ENCODE measurements at places on chromosomes 1 and 21. TPM values are rescaled to one million over a fixed set of nuclear protein-coding genes. Genes with fewer than 3 reads are reported as not detected.

The CRABP2 gene
- total RNA-seq = 2.1 TPM

The GUCA2B gene
- not detected for total RNA-seq

The COL11A1 gene
- not detected for total RNA-seq

The SV2A gene
- 1.9 TPM for total RNA-seq

The CGN gene
- 5.5 TPM for total RNA-seq

The ZC3H11A gene
- total RNA-seq = 113 TPM

The GPR161 gene
- not detected for total RNA-seq

The KIF26B gene
- total RNA-seq = not detected

The FGR gene
- 0.98 TPM for total RNA-seq

The PLA2G2D gene
- total RNA-seq = not detected

The CCDC27 gene
- not detected for total RNA-seq

The SELL gene
- total RNA-seq = 2.2 TPM

The PPIAL4G gene
- total RNA-seq = not detected

The WDR64 gene
- not detected for total RNA-seq

The CDA gene
- not detected for total RNA-seq

GRCh38 chr1:113769601-113769970 is 10.3 kb upstream of the PHTF1 start:
- no peak for DNase-seq

DNA sequence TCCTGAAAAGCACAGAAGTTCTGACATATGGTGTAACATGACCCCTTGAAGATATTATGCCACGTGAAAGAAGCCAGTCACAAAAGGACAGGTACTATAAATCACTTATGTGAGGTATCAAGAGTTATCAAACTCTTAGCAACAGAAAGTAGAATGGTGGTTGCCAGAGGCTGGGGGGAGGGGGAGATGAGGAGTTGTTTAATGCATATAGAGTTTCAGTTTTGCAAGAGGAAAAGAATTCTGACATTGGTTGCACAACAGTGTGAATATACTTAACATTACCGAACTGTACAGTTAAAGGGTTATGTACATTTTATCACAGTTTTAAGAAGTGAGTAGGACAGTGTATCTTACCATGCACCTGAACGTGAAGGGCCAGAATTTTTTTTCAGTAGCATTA is 80.0 kb downstream of the USP25 start:
- no peak for DNase-seq

GRCh38 chr1:54971317-54971791 is 9.1 kb upstream of the TMEM61 start:
- DNase-seq = no peak

- no peak for DNase-seq
Observed at GRCh38 chr1:202656951-202657646, 53.2 kb downstream of the SYT2 start.

DNA sequence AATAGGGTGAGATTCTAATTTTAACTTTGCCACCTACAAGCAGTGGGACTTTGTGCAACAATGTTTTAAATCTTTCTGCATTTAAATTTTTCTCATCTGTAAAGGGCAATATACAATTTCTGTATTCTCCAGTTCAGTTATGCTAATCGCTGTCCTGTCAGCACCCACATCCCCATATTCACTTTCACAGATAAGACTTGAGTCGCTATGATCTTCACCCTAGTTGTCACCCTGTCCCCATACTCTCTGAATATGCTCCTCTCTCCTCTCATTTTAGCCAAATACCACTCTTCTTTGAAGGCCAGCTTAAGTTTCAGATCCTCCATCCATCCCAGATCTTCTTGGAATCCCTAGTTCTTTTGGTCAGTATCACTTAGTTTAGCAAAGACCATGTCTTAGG is 8.8 kb downstream of the DDR2 start:
- no peak for DNase-seq

DNA sequence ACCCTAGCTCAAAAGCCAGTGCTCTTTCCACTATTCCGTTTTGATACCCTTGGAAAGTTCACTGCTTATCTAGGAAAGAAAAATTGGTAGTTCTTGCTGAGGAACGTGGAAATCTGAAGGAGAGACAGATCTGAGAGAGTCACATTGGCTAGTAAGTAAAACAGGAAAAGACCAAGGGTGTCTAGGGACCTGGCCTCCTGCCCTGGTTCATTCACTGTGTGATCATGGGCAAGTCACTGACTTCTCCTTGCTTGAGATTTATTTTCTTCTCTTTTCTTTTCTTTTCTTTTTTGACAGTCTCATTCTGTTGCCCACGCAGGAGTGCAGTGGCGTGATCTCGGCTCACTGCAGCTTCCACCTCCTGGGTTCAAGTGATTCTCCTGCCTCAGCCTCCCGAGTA is 90.8 kb downstream of the NFIA start:
- DNase-seq = no peak

DNA sequence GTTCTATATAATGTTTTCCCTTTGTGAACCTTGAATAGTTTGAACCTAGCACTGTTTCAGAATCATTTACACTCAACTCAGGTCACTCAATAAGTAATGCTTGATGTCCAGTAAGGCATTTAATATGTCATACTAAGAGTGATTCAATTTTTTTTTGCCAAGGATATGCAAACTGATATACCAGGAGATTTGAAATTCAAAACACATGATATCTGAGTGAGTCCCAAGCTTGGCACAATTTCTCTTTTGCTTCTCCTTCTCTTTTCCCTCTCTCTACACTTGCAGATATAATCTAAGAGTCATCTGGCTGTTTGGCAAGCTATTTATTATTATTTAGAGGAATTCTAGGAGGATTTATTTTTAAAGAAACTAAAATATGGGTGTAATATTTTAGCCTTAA is 61.6 kb upstream of the SPAG17 start:
- DNase-seq = no peak

DNA sequence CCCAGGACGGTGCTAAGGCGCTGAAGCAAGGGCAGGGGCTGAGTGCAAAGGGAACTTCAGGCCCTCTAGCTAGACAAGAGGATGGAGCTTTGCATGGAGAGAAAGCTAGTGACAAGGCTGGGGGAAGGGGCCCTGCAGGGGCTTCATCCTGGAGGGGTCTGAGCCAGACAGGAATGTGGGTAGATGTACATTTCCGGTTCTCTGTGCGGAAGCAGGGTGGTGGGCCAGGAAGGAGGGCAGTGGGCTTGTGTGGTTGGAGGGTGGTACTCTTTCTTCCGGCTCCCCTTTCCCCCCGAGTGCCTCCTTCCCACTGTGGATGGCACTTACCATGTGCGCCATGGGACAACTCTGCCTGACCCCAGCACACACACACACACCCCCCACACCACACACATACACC is 1.5 kb downstream of the KISS1 start:
- DNase-seq = no peak

- no peak for DNase-seq
Observed at GRCh38 chr1:145785547-145785946, 38.3 kb downstream of the RNF115 start.

DNA sequence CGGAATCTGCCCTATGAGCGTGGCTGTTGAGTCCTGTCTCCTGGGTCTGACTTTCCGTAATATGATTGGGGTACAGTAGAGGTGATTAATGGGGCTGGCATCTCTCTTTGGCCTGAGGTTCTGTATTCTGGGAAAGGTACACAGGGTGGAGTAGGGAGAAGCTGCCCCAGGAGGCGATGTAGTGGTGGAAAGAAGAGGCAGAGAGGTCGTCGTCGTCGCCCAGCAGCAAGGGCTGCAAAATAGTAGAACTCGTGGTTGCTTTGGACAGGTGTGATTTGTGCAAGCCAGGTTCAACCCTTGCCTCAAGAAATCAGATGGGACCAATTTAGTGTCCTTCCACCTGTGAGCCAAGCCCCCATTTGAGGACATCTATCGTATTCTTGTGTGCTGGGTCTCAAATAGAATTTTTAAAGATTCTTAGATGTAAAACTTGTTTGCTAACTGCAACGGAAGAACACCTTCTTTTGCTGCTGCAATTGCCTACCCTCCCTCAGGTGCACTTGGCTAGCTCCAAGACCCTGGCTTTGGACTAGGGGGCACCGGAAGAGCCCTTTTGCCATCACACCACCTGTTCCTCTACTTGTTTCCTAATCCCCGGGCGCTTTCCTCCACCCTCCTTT is 1.3 kb upstream of the HMGN2 start:
- DNase-seq = peak; percentile 56

DNA sequence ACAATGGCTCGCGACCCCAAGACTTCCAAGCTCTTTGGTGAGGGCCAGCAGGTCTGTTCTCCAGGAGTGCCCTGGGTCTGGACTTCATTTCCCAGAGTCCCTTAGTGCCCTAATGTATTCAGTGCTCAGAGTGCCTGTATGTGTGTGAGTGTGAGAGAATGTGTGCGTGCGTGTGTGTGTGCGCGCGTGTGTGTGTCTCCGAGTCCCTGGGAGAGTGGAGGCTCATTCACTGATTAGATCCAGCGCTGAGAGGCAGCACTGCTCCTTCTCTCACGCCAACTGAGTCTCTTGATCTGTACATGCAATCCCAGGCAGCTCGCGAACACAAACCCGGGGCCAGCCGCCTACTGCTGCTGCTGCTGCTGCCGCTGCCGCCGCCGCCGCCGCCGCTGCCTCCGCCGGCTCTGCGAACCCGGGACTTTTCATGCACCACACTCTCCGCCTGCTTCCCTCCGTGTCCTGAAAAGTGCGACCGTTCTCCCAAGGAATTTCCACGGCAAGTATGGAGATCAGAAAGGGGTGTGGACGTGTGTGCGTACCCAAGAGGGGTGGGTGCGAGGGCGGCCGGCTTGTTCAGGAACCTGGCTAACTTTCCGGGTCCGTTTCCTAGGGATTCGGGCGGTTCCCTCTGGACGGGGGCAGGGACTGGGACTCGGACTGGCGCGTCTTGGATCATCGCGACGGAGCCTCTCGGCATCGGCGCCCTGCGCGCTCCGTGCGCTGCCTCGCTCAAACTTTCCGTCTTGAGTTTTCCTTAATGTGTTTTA is at the start of gene RNF220:
Gene RNF220, plus strand, starts transcription at position 225 of the 767 bp plus-strand sequence.
- no peak for DNase-seq

DNA sequence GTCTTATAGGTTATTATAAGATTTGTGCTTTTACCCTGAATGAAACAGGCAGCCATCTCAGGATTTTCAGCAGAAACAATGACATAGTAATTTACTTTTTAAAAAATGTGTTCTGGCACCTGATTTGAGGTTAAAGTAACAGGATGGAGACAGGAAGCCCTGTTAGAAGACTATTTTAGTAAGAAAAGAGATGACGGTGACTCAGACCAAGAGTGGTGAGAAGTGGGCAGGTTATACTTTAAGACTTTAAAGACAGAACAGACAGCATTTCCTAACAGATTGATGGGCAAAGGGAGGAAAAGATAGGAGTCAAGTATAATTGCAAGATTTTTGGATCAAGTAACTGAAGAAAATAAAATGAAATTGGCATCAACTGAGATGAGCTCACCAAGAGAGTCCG is 436.8 kb upstream of the NR5A2 start:
- DNase-seq = no peak

GRCh38 chr1:21607549-21608529 is 61.3 kb downstream of the RAP1GAP start:
- peak; percentile 78 for DNase-seq

DNA sequence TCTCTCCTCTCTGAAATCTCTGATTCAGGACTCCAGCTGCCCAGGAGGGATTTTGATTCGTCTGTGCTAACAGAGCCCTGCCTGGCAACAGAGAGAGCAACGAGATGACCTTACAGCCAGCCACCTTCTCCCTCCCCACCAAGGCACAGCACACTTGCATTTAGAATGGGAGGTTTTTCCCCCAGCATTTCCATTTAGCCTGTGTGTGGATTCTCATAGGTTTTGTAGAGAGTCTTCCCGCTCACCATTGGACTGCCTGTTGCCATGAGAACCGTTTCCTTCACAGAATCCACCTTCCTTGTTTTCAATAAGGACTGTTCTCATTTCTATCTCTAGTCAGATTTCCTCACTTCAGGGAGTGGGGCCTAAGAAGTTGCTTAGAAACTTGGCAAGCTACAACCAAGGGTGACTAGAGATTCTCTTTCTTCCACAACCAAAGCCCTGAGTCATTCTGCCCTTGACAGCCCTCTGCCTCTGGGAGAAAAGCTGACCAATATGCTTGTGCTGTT is 5.8 kb upstream of the IKBKE start:
- no peak for DNase-seq

DNA sequence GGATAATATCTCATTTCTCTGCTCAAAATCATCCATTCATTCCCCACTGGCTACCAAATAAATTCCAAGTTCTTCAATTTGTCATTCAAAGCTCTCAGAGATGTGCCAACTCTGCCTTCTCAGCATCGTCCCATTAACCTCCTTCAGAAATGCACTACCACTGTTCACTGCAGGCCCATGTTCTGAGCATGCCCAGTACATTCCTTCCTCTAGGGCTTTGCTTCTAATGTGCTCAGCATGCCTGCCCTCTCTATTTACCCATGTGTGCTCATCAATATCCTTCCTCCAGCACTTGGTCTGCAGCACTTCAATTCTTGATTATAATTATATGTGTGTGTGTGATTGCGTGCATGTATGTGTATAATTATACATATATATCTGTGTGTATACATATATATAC is 36.1 kb upstream of the RGS8 start:
- no peak for DNase-seq

DNA sequence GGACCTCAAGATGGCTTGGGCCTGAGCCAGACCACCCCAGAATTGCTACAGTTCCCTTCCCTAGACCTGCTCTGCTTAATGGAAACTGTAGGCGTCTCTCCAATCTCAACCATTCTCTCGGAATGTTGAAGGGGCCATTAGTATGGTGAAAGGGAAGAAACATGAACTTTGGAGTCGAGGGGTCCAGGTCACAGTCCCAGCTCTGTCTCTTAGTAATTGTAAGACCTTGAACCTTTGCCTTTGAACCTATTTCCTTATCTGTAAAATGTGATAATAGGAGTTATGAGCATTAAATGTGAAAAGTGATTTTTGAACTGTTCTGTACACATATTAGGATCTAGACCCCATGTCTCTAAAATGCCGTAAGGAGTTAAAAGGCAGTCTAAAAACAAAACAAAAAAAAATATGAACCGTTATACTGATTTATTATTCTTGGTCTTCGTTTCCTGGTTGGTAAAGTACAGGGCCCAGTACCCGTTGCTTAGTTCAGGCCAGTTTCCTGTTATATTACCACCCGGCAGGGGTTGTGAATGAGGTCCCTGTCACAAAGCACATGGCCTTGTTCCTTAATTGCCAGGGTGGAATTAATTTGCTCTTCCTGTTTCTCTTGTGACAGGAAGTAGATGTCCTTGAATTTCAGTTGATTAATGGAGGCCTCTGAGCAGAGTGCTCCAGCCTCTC is 42.3 kb downstream of the TCEANC2 start:
- DNase-seq = peak; percentile 5

GRCh38 chr1:14946684-14947238 is 206.8 kb upstream of the TMEM51 start:
- DNase-seq = no peak

- no peak for DNase-seq
Observed at GRCh38 chr21:42311160-42311559, 4.0 kb downstream of the TFF3 start.

- DNase-seq = no peak
Observed at GRCh38 chr1:100188617-100189016, 10.6 kb upstream of the LRRC39 start.

DNA sequence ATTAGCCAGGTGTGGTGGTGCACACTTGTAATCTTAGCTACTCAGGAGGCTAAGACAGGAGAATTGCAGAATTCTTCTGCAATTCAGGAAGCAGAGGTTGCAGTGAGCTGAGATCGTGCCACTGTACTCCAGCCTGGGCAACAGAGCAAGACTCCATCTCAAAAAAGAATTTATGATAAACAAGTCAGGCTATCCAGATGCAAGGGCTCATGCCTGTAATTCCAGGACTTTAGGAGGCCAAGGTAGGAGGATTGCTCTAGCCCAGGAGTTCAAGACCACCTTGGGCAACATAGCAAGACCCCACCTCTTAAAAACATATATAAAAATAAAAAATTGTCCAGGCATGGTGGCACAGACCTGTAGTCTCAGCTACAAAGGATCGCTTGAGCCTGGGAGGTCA is 10.5 kb upstream of the CBR3 start:
- DNase-seq = no peak

- no peak for DNase-seq
Observed at GRCh38 chr1:211182746-211183145, 48.8 kb upstream of the KCNH1 start.

Data from OCI-LY7 (cell line).